Brain pericyte (primary cell): ENCODE measurements at places on chromosomes 13 and 19.

DNA sequence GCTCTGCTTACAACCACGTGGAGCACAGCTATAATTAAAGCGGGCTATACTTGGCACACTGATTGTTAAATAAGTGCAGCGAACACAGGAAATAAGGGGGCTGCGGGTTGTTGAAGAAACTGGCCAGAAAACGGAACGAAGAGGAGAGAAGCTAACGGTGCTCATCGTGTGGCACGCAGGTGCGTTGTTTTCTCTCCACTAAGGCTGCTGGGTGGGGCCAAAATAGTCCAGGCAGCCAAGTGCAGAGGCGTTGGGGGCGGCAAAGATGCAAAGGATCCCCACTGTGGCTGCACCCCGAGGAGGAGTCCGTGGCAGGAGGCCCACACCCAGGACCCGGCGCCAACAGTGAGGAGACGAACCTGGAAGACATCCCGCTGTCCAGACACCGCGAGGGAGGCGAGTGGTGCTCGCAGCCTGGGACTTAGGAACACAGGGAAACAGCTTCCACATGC lies 8.1 kb upstream of the ARL11 start:
- DNase-seq: no peak

- DNase-seq: no peak
Observed at GRCh38 chr13:109425821-109426689, 360.3 kb downstream of the IRS2 start.

- no peak for DNase-seq
Observed at GRCh38 chr13:86066611-86067365, 267.6 kb upstream of the SLITRK6 start.

- no peak for DNase-seq
Observed at GRCh38 chr13:113650275-113650674, 7.7 kb downstream of the ATP4B start.

DNA sequence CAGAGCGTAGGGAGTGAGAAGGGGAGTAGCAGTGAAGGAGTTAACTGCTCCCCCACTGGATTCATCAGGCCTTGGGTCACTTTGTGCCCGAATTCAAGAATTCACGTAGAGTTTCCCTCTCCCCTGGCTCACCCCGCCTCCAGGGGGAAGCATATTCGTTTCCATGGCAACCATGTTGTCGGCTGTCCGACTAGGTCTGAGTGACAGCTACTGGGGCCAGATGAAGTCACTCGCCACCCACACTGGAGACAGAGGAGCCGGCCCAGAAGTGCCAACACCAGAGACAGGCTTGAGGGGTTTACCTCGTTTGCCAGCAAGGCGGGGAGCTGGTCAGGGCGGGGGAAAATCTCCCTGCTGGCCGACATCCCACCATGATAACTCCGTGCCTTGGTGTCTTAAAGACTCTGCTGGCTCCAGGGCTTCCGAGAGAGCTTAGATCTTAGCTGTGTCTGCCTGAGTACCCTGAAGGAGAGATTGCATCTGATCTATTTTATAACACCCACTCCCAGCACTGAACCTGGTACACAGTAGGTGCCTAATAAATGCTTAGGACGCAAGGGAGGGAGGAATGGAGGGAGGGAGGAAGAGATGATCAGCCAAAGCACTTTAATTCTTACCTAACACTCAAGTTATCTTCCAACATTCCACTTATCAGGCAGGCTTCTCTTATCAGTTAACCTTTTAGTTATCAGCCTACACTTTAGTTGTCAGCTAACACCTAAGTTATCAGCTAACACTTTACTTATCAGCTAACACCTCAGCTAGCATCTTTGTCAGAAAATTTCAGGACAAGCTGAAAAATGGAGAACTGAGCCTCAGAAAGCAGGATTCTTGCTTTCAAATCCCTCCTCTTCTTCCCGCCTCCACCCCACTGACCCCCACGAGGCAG lies 57.2 kb upstream of the ZNRF4 start:
- no peak for DNase-seq

DNA sequence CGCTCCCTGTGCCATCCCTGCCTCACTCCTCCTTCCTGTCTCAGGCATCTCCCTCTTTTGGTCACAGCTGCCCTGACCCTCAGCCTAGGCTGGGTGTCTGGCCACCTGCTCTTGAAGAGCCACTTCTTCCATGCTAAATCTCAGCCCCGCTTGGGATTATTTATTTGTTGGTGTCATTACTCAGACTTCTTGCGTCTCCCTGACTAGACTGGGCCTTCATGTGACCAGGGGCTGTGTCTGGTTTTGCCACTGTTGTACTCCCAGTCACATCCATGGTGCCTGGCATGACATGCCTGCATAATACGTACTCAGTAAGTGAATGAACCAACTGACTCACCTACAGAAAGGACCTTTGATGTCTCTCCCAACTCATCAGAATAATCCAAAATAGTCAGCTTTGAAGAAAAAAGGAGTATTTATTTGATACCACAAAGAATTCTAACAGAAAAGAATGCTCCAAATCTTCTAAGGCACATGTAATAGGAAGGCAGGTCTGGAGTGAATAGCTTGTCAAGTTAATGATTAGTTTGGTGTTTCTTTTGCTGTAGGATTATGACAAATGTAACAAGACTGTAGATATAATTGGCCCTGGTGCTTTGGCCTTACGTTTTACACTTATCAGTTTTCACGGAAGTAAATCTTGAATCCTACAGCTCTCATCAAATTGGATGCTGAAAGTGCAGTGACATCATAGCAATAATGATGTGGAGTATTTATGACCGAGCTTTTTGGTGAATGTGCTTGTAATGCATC lies 84.0 kb downstream of the ALOX5AP start:
- no peak for DNase-seq

- DNase-seq: no peak
Observed at GRCh38 chr19:18488838-18489626, 32.8 kb downstream of the ELL start.

DNA sequence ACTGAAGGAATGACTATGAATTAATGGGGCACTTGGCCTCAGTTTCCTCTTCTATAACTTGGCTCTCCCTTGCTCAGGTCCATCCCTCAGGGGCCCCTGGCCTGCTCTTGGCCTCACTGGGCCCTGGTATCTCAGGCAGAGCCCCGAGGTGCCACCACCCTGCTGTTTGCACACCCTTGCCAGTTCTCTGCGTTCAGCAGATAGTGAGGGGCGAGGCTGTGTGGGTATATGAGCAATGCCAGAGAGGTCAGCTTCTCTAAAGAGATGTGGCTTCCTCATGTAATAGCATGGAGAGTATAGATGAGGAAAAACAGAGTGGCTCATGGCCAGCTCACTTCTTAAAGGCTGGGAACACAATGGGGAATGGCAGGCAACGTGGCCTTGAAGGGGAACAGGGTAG lies 76.1 kb downstream of the CYSLTR2 start:
- DNase-seq: no peak

- no peak for DNase-seq
Observed at GRCh38 chr13:50572129-50572528, 271.4 kb downstream of the DLEU7 start.

- DNase-seq: no peak
Observed at GRCh38 chr19:49639401-49640112, 386 bp downstream of the RRAS start.

DNA sequence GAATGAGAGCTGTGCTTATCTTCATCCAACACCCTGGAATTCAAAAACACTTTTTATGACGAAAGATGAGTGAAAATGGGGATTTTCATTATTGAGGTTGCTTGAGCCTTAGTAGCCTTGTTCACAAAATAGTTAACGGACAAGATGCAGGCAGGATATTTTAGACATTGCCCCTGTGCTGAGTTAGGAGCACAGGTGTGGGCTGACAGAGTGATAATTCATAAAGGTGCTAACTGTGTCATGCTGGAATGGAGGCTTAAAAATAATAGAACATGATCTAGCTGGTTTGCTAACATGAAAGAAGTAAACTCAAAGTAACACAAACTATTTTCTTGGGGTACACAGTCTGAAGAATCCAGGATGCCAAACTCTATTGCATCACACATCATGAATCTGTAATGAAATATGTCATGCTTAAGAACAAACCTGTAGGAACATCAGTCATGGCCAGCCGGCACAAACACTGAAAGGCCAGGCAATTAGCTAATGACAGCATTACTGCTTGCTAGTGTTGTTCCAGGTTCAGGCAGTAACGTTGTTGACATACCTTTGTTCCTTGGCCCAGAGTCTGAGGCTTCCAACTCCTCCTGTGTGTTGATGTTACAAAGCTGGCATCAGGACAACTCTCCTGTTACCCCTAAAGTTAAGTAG lies 55.3 kb downstream of the FRY start:
- DNase-seq: no peak

- no peak for DNase-seq
Observed at GRCh38 chr19:36198119-36198518, 16.3 kb downstream of the ZNF565 start.

GRCh38 chr19:36392916-36393673 lies 14.1 kb upstream of the ZFP14 start:
- DNase-seq: no peak

GRCh38 chr13:73063166-73063565 lies 4.4 kb downstream of the KLF5 start:
- DNase-seq: no peak

DNA sequence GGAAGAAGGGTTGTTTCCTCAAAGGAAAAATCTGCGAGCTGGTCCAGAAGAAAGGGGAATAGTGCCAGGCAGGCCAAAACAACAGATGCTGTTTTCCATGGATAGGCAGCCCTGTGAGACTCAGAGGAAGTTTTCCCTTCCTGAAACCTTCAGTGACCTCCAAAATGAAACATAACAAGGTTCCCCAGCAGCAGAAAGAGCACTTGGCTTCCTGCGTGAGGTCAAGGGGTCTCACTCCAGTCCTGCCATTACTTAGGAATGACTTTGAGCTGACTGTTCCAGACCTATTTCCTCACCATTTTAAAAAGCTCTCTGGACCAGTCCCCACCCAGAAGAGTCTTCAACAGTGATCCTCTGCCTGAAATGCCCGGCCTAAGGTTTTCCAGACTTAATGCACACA lies 104.6 kb upstream of the IPO5 start:
- no peak for DNase-seq

DNA sequence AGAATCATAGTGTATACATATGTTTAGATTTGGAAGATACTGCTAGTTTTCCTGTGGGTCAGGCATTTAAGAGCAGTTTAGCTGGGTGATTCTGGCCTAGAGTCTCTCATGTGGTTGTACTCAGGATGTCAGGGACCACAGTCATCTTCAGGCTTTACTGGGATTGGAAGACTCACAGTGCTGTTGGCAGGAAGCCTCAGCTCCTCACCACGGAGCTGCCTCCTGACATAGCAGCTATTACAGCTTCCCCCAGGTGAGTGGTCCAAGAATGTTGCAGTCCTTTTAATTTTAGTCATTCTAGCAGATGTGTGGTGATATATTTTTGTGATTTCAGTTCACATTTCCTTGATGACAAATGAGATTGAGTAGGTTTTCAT lies 16.9 kb upstream of the GPR18 start:
- DNase-seq: no peak
